ENCODE measurements at places on chromosomes 7 and 10.

GRCh38 chr7:149728491-149729375 is 44.7 kb downstream of the ZNF467 start:
- DNase-seq, result no peak

DNA sequence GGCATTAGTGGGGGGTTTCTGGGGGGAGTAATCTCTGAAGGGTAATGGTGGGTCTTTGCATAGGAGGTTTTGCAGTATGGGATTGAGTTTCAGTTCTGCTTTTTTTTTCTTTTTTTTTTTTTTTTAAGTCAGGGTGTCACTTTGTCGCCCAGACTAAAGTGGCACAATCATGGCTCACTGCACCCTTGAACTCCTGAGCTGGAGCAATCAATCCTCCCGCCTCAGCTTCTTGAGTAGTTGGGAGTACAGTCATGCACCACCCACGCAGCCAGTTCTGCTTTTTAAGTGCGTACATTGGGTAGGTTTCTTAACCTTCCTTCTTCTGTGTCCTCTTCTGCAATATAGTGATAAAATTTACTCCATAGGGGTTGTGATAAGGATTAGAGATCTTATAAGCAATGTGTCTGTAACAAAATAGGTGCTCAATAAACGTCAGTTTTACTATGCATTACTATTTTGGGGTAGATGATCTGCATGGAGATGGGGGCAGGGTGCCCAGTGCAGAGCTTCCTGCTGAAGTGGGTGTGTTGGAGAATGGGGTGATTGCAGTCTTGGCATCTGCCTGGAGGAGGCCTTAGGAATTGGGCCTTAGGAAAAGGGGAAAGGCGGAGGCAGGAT is 9.6 kb downstream of the KAZALD1 start:
- DNase-seq, result no peak

DNA sequence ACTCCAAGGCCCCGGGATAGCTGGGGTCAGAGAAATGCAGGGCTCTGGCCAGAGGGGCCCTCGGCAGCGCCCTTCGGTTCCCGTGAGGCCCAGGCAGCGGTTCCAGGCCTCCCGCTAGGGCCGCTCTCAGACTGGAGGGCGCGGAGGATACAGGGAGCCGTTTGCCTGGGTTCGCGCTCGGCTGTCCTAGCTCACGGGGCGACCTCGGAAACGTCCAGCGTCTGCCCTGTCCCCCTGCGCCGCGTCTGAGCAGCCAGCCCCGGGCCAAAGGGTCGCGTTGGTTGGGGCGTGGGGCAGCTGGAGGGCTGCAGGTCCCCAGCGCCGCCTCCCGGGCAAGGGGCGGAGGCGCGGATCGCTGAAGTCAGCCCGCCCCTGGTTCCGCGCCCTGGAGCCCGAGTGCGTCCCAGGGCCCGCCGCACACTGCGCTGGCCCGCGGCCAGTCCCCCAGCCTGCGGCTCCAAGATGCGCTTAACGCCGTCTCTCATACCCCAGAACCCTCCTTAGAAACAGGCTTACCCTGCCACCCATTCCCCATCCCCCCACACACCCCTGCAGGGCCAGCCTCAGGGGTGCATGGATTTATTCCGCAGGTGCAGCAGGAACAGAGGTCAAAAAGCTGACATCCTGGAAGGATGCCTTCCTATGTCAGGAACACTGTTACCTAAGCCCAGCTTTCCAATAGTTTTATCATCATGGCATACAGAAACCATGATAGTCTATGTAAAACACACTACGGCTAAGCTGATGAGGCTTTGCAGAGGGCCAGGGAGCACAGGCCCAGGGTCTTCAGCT is 22.1 kb upstream of the OPN4 start:
- no peak for DNase-seq

DNA sequence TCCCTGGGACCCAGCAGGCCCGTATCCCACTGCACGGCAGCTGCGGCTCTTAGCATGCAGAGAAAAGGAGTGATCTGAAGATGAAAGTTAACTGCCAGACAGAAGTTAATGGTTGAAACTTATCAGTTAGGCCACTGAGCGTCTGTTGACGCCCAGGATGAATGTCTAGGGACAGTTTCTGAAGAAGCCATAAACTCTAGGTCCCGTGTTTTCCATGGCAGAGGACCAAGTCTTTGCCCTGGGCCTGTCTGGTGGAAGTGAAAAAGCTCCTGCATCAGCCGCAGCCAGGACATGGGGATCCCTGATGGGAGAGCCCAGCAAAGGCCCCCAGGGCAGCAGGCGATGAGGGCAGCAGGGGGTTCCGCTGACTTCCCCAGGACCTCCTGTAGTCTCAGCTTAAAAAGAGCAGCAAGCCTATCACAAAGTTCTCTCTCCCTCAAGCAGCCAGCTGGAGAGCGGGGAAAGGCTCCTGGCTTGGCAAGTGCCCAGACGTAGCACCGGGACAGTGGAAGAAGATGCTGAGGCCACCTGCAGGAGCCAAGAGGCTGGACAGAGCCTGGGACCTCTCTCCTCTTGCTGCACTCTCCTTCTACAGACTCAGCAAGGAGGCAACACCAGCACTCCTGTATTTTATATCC is 79.6 kb downstream of the TNS3 start:
- DNase-seq, result peak; percentile 76

GRCh38 chr10:87092861-87093631 is 1.6 kb downstream of the GLUD1 start:
- peak; percentile 41 for DNase-seq
